ENCODE measurements at places on chromosomes 5 and 9.

DNA sequence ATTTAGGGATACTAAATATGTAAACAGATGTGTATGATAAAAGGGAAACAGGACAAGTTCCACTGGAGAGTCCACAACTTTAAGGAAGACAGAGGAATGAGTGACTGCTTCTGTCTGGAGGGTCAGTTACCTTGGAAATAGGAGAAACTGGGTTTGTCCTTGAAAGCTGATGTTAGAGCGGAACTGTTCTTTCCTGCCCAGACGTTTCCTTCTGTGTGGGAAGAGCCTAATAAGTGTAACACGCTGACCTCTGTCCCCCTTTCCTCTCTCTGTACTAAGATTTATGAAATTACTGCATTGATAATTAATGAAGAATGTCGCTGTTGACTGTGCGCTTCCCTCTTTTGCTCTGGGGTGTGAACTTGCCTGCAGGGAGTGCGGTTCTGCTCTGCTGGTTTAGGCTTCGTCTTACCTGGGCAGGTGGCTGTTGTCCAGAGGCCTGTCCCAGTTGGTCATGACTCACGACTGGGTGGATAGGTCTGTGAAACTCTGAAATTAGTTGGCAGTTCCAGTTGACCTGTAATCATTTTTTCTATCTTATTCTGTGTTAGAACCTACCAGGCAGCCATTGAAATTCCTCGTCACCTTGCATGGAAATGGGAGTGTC, 126.8 kb downstream of the MTRR start:
- no peak for DNase-seq

GRCh38 chr9:83598487-83598886, 24.5 kb upstream of the IDNK start:
- DNase-seq = no peak

GRCh38 chr5:72293495-72294055, 26.5 kb downstream of the MRPS27 start:
- no peak for DNase-seq

DNA sequence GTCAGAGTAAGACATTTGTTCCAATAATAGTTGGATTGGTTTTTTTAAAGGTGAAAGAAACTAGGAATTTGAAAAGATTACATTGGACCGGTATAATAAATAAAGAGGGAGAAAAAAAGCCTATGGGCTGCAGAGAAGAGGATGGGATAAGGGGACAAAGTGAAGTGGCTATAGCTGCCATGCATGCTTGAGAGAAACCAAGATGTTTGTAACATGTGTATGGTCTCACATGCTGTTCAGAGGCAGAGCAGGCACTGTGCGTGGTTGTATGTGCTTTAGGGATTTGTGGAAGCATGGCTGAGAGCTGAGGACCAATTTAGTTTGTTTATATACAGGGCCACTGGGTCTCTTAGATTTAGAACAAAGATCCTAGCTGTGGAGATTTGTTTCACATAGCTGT, 32.7 kb downstream of the LNPEP start:
- no peak for DNase-seq

GRCh38 chr5:76763136-76763535, 47.2 kb downstream of the F2R start:
- DNase-seq = no peak

DNA sequence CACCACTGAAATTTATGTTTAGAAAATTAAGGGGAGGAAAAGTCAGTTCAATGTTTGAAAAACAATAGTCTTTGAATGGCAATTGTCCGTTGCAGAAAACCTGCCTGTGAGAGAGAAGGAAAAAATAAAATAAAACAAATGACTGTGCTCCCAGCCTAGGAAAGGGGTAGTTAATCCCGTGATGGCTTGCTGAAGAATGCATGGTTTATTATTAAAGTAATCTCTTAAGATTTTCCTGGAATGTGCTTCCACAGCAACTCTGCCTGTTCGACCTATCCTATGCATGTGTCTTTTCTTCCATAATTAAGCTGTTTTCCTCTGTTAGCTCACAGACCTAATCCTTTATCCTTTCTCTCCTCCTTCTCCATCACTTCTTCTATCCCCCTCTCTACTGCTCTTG, 2.4 kb upstream of the DAB2 start:
- no peak for DNase-seq

DNA sequence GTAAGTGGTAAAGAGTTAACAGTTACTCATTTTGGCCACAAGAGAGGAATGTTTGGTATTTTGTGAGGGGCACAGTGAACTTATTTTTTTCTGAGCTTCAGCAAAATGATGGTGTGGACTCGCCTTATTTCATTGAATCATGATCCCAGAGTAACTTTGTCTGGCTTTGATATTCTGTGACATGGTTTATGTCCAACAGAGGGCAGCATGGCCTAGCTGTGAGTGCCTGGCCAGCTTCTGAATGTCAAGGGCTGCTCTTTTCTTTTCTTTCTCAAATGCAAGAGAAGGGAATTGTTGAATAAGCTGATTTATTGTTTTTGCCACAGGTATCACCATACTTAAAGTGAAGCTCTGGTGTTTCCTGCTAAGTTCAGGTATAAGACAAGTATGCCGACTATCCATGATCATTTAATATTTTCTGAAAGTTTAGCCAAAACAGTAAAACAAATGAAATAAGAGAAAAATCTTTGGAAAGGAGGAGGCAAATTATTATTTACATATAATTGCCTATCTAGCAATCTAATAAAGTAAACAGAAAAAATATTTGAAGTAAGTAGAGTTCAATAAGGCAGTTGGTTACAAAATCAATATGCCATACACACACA, 31.7 kb downstream of the MRPL22 start:
- DNase-seq = peak; percentile 18

DNA sequence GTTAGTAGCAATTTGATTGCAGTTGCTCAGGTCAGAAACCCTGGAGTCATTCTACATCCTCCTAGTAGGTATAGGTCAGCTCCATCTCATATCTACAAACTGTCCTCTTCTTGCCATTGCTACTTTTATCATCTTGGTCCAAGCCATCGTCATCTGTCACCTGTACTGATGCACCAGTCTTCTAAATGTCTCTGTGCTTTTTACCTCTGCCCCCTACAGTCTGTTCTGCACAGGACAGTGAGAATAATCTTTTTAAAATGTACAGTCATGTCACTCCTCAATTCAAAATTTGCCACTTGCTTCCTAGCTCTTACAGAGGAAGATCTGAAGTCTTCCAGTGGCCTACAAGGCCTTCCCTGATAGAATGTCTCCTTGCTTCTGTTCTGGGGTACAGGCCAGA, 6.8 kb downstream of the NNT start:
- DNase-seq = no peak

- no peak for DNase-seq
Measured at GRCh38 chr5:75961818-75962217, 121.4 kb upstream of the SV2C start.

GRCh38 chr9:29826421-29826820, 2253.1 kb upstream of the C9orf72 start:
- DNase-seq = no peak

GRCh38 chr5:67305401-67305800, 108.8 kb upstream of the CD180 start:
- DNase-seq = no peak

- DNase-seq = no peak
Measured at GRCh38 chr5:39605588-39606575, 181.1 kb upstream of the DAB2 start.

DNA sequence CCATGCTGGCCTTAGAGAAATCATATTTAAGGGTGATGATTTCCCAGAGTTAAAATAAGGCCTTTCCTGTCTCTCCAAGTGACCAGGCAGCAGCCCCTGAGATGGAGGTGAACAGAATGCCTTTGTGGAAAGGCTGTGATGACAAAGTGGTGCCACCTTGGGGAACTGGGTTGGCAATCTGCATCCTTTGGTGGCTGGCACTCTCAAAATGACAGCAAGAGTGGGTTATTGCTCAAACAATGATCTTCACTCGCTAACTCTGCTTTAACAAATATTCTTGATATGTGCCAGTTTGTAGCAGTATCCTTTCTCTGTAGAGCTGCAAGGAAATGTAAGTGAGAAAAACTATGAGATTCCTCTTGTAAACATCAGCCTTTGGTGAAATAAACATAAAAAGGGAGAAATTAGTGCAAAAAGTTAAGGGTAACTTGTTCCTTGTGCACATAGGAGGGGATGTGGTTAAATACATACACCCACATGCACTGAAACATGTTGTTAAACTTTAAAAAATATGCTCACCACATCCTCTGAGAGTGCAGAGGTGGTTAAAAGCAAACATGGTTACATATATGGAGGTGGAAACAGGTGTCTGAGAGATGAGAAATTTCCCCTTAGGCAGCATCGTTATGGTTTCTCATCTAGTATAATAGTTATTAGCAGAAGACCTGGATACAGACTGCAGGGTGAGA, 373.4 kb upstream of the CTNND2 start:
- DNase-seq = no peak

DNA sequence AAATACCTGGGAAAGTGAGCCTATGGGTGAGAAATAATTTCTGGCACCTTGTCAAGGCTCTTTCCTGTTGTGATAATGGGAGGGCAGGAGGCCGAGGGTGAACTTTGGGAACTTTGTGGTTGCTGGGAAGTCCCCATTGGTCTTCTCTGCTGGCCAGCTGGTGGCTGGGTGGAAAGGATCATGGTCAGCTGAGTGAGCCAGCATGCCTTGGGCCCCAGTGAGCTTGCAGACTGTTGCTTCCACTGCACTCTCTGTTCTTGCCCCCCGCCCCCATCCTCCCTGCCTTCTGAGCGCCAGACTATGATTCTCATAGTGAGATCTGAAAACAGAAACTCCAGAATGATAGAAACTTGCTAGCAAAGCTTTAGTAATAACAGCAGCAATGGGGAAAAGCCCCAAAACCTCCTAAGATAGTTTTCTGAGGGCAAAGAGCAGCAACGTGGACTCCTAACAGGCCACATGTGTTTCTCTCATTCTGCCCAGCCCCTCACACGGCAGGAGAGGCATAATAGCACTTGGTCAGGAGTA, 139.2 kb upstream of the SMARCA2 start:
- DNase-seq = no peak

GRCh38 chr9:136803551-136804508, 3.9 kb upstream of the RABL6 start:
- no peak for DNase-seq

- peak; percentile 12 for DNase-seq
Measured at GRCh38 chr5:74576941-74577456, 63.5 kb downstream of the ENC1 start.

GRCh38 chr5:15992918-15993317, 186.7 kb downstream of the MARCHF11 start:
- no peak for DNase-seq

- DNase-seq = no peak
Measured at GRCh38 chr9:14447103-14447502, 133.2 kb upstream of the NFIB start.

DNA sequence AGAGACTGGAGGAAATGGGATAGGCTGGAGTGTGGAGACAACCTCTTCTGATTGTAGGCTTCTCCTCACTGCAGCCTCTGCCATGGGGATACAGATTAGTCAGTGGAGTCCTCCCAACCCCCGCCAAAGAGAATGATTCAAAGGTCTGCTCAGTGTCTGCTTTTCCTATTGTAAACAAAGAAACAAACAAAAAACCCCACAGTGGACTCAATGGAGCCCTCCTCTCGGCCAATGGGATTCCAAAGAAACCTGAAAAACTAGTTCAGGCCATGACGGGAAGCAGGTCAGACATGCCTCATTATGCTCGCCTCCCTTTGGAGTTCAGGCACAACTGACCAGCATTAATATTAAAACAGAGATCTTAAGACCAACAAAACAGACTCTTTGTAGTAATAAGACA, 85.8 kb downstream of the SEC61B start:
- peak; percentile 48 for DNase-seq

GRCh38 chr5:54553659-54554207, 36.2 kb downstream of the SNX18 start:
- no peak for DNase-seq

GRCh38 chr5:32458880-32459495, 14.4 kb upstream of the ZFR start:
- no peak for DNase-seq

DNA sequence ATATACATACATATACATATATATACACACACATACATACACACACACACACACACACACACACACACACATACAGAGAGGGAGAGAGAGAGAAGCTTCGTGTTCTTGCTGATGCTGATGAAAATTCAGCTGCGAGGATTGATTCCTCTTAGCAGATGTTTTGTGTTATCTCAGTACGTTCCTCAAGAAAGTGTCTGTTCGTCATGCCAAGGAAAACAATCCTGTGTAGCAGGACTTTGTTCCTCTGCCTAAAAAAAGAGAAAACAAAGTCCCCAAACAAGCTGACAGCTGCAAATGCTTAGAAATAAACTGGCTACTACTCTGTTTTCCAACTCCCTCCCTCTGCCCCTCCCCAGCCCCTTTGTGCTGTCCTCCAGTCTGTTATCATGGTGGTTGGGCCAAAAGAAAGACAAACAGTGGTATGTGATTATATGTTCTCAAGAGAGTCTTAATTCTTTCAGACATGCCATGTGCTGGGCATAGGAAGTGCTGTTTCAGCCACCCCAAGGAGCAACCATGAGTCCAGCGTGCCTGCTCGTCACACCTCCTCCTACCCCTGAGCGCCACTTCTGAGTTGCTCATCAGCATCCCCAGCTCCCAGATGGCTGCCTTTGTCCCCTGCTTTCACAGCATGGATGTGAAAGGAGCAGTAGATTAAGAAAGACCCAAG, 71.5 kb upstream of the EQTN start:
- no peak for DNase-seq

GRCh38 chr5:172377438-172377837, 76.9 kb downstream of the SH3PXD2B start:
- DNase-seq = no peak

GRCh38 chr9:38263532-38263931, 129.0 kb upstream of the ALDH1B1 start:
- no peak for DNase-seq

DNA sequence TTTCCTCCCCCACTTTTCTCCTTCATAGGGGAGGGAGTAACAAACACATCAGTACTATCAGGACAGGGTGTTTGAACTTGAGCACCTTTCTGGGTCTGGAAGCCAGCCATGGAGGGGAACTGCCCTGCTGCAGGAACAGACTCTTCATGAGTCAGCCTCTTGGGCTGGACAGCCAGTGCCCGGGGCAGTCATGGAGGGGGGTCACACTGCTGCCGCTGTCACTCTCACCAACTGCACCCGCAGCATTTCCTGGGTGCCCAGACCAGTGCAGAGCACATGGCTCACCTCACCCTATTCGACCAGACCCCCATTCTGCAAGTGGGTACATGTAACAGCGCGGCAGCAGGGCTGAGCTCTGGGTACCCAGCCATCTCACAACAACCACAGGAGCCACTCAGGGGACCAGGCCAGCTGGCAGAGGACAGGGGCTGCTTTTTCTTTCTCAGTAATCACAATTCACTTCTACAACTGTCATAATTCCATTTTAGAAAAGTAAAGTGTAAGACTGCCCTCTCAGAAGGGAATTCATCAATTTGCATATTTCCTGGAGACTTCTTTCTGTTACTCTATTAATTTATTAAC, 118.4 kb downstream of the CTNND2 start:
- DNase-seq = no peak

- no peak for DNase-seq
Measured at GRCh38 chr5:157870837-157871834, 12.2 kb upstream of the CLINT1 start.

GRCh38 chr5:131364507-131365050, 100.7 kb downstream of the CDC42SE2 start:
- peak; percentile 13 for DNase-seq

GRCh38 chr5:177403102-177403791, 2.8 kb upstream of the PFN3 start:
- no peak for DNase-seq

All from NCI-H510A treated with DMSO at 0.1 percent for 48 hours (cell line).